ENCODE measurements at places on chromosomes 5 and 9.

DNA sequence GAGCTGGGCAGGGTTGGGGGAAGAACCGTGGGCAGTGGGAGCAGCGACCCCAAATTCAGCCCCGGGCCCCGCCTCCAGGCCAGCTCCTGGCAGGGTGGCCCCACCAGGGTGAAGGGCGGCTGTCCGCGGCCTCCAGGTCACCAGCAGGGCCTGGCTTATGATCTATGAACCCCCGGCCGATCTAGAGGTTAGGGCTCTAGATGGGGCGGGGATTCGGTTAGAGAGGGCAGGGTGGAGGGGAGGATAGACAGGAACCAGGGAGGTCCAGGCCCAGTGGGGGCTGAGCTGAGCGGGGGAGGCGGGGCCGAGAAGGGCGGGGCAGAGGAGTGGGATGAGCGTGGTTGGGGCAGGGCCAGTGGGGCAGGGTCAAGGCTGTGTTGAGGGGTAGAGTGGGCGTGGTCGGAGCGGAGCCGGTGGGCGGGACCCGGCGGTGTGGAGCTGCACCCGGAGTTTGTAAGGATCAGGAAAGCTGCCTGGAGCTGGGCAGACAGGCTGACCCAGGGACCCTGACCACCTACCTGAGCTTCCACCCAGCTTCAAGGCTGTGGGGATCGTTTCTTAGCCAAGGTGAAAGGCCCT lies 29.3 kb upstream of the OBP2B start:
- peak; percentile 4 for DNase-seq

DNA sequence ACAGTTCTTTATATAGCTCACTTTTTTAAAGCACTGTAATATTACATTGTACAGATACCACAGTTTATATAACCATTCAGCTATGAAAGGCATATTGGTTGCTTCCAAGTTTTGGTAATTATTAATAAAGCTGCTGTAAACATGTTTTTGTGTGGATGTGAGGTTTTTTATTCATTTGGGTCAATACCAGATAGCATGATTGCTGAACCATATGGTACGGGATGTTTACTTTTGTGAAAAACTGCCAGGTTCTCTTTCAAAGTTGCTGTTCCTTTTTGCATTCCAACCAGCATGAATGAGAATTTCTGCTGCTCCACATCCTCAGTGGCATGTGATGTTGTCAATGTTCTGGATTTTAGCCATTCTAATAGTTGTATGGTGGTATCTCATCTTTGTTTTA lies 439.6 kb upstream of the NMUR2 start:
- no peak for DNase-seq

GRCh38 chr5:20113931-20114330 lies 125.9 kb upstream of the CDH18 start:
- DNase-seq = no peak

DNA sequence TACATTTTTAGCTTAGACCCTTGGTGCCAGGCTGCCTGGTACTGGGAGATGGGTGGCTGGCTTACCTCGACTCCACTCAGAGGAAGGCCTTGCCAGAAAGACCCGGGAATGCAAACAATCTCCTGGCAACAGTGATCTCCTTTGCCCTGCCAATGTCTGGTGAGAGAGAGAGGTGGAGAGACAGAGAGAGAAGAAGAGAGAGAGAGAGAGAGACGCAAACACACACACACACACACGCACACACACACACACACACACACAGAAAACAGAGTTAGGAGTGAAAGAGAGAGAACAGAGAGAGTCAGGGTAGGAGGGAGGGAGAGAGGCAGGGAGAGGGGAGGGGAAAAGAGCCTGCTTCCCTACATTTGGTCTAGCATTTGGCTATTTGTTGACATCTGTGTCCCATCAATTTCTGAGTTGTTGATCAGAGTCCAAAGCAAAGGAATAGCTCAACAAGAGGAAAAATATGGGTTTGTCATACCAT lies 181.6 kb upstream of the MAP1B start:
- DNase-seq = no peak

DNA sequence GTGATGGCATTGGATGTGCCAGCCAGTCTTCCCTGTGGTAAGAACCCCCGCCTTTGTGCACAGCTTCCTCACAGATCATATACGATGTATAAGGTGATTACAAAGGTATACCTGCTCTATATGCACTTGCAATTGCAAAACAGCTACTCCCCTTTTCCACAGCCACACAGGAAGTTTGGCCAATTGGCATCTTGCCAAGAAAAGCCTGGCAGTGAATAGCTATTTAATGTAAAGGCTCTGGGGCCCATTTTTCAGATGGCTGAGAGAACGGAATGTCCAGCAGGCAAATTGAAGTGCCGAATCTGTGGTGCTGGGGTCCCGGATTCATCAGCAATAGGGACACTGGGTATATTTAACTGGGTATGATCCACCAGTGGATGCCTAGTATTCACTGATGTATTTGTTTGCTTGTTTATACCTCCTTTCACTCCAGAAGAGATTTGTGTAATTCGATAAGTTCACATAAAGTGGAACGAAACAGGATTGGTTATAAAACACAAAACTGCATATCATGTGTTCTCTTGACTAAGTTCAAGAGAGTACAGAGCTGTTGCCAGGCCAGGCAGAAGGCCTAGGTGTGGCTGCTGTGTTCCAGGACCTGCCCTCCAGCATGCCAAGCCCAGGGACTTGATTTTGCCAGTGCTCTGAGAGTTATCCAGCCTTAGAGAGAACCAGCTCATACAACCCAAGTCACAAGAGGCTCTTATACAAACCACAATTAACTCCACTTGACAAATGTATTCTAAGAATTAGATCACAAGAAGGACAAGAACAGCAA lies 27.7 kb upstream of the GABRP start:
- no peak for DNase-seq

- DNase-seq = no peak
Observed at GRCh38 chr5:135233477-135233876, 165.6 kb downstream of the MACROH2A1 start.

- no peak for DNase-seq
Observed at GRCh38 chr9:85658716-85659115, 83.0 kb downstream of the AGTPBP1 start.

GRCh38 chr9:99681113-99681512 lies 140.6 kb upstream of the NR4A3 start:
- DNase-seq = no peak

GRCh38 chr5:56247592-56247991 lies 14.5 kb upstream of the ANKRD55 start:
- no peak for DNase-seq

DNA sequence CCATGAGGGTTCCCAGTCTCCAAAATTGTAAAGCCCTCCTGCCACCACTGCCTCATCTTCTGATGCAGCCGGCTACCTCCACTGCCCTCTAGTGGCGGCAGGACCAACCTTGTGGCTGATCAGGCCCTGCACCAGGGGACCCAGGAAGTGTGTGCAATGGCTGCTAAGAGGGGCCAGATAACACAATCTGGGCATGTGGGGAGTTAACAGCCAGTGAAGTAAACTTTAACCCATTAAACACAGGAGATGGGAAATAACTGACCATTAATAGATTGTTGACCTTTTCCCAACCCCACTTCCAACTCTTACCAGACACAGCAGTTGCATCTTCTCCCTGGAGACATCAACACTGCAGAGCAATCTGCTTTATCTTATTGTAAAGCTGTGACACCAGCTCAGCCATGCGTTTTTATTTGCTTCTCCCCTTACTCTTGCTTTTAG lies 63.3 kb downstream of the FREM1 start:
- peak; percentile 23 for DNase-seq

DNA sequence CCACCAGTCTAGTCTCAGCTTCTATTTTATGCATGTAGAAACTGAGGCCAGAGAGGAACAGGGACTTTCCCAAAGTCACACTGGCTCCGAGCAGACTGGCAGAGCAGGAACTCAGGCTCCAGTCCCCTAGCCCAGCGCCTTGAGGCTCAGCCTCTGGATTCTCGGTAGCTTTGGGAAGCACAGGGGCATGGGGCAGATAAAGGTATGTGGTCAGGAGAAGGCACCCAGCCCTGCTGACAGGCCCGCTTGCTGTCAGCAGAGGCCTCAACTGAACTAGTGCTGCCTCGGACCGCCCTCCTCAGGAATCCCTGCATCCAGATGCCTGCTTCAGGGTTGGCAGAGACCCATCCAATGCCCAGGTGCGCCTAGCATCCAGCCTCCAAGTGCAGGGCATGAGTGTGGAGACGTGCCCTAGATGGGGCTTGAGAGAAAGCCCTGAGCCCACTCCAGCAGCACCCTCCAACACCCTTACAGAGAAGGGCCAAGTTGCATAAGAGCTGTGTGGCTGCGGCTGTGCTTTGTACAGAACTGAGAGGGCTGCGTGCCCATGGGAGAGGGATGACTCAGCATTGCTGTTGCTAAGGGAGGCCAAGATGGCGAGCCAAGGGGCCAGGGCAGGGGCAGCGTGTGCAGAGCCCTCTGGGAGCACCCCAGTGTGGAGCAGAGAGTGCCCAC lies 168.6 kb downstream of the MACROH2A1 start:
- no peak for DNase-seq

DNA sequence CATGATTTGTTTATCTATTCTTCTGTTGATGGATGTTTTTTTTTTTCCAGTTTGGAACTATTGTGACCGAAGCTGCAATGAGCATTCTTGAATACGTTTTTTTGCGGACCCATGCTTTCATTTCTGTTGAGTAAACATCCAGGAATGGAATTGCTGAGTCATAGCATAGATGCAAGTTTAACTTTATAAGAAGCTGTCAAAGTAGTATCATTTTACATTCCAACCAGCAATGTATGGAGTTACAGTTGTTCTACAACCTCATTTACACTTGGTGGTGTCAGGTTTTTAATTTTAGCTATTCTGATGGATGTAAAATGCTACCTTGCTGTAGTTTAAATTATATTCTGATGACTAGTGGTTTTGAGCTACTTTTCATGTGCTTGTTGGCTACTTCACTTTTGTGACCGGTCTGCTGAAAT lies 49.0 kb downstream of the NPR3 start:
- no peak for DNase-seq

DNA sequence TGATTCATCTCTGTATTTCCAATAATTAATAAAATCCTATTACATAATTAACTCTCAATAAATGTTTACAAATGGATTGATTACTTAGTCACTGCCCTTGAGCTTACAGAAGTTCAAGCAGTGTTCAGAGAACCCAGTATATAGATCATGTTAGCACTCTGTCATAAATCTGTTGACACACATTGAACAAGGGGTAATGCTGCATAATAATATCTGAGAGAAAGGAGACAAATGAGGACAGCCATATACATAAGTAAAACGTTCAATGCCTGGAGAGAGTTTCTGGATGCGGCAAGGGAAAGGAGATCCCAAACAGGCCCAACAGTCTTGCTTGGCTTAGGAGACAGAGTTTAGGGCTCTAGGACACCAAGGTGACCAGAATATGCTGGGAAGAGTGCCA lies 270.2 kb downstream of the FBXL17 start:
- DNase-seq = no peak

DNA sequence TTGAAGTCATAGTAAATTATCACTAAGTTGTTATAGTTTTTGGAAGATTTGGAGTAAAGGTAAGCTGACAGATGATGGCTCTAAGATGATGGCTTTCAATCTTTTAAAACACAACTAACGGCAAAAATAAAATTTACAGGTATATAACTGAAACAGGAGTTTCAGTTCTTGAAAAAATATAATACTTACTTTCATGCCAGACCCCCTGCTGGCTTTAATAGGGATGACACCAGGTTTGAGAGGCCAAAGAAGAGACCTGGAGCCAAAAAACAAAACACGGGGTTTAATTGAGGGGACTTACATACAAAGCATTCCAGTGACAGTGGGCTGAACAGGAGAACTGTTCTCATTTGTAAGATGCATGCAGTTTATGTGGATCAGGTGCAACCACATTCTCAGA lies 301.7 kb upstream of the PCSK5 start:
- DNase-seq = no peak

- DNase-seq = no peak
Observed at GRCh38 chr5:54593779-54594178, 76.2 kb downstream of the SNX18 start.

DNA sequence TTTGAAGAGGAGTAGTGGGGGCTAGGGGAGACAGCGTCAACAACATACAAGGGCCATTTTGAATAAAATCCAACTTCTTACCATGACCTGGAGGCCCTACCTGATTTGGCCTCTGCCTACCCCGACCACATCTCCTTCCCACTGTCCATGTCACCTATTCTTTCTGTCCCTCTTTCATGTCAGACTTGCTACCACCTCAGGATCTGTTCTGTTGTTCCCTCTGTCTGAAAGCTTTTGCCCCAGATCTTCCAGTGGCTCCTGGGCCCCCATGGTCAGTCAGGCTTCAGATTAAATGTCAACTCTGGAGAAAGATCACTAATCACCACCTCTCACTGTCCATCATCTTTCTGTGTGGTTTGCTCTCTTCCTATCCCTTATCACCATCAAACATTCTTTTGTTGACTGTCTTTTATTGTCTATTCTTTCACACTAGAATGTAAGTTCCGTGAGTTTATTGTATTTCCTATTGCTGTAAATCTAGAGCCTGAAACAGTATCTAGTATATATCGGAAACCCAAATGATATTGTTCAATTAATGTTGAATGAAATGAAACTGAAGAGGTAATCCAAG lies 31.2 kb upstream of the APC start:
- no peak for DNase-seq

DNA sequence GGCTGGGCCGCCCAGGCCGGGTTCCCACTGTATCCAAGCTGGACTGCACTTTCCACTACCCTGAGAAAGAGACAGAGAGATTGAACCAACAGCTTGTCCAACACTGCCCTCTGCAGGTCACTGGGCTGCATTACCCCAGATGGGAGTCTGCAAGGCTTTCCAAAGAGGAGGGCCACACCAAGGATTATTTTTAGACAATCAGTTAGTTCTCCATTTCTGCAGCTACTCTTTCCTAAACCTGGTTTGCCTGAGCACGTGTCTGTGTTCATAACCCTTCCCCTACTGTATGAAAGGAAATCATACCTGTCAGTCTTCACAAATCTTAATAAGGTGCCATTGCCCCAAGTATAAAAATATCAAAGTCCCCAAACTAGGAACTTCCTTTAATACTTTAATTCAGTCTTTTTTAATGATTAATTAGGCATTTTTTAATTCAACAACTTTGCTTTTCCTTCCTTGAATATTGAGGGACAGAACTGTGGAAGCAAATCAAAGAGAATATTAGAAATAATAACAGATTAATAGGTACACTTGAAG lies 13.4 kb upstream of the FGF1 start:
- peak; percentile 76 for DNase-seq

DNA sequence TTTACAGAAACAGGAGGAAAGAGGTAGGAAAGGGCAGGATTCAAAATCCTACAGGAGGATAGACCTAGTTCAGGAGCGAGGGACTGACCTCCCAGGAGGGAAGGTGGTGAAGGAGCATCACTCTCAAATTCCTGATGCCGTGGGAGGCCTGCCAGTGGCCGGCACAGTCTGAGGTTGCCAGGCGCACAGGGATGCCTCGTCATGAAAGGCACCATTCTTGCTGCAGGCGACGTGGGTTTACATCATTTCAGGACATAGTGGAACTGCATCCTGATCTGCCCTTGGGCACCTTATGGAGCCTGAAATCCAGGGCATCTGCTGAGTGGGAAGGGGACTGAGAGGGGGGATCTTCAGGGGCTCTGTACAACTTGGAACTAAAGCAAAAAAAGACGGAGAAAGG lies 163.2 kb upstream of the S1PR3 start:
- no peak for DNase-seq

- no peak for DNase-seq
Observed at GRCh38 chr5:96196407-96196806, 234.8 kb upstream of the ELL2 start.

GRCh38 chr9:136856079-136856476 lies 3.9 kb downstream of the MAMDC4 start:
- no peak for DNase-seq

GRCh38 chr5:23629396-23629795 lies 122.0 kb downstream of the PRDM9 start:
- DNase-seq = no peak
